ENCODE measurements at places on chromosomes 6 and 20. TPM values are rescaled to one million over a fixed set of nuclear protein-coding genes. Genes with fewer than 3 reads are reported as not detected.

SLC17A1 gene
- not detected for total RNA-seq

RIN2 gene
- total RNA-seq = 20.4 TPM

SLC25A27 gene
- total RNA-seq = 36.8 TPM

ZNF311 gene
- total RNA-seq = not detected

- no peaks in the 10 kb centered on the region for H3K27me3 ChIP-seq
- no peak overlapping the region for H3K4me3 ChIP-seq
- no peak for DNase-seq
- no peak overlapping the region for H3K27ac ChIP-seq
Measured at GRCh38 chr6:24864343-24864742, 65.6 kb upstream of the ARMH2 start.

DNA sequence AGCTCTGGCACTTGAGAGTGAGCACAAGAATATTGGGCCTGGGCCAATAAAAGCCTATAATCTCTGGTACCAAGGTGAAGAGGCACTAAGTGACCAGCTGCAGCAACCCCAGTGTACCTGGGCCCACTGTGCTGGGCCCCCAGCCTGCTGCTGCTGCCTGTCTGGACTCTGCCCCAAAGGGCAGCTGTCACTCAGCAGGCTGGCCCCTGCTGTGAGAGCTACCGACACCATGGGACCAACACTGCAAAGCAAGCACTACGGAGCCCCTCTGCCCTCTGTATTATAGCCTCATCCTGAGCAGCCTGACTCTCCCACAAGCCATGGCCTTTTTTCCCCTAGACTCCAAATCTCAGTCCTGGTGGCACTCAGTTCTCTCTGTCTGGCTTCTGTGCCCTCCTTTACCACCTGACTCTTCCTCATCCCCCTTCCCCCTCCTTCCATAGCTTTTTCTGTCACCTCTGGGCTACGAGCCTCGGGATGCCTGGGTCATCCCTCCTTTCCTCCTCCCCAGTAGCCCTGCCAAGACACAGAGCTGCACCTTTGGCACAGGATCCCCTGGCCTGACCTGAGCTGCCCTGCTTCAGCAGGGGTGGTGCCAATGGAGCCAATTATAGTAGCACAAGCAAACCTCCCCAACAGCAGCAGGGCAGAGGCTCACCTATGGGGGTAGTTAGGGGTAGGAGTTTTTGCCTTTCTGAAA, 14.2 kb downstream of the RRP36 start:
- no peaks in the 10 kb centered on the region for H3K27me3 ChIP-seq
- DNase-seq = no peak
- H3K4me3 ChIP-seq = no peak overlapping the region
- H3K36me3 ChIP-seq = no peaks in the 10 kb centered on the region
- no peak overlapping the region for H3K27ac ChIP-seq

ARMC12 gene
- 0.26 TPM for total RNA-seq

DNMT3B gene
- total RNA-seq = 6.3 TPM

- peaks cover 18% of the 10 kb centered on the region for H3K4me1 ChIP-seq
- peak; percentile 4 for DNase-seq
- H3K27me3 ChIP-seq = no peaks in the 10 kb centered on the region
- no peaks in the 10 kb centered on the region for H3K36me3 ChIP-seq
- no peak overlapping the region for H3K27ac ChIP-seq
- H3K4me3 ChIP-seq = no peak overlapping the region
Measured at GRCh38 chr6:139027620-139028182, 844 bp upstream of the ABRACL start.

- peak; percentile 68 for DNase-seq
- H3K36me3 ChIP-seq = no peaks in the 10 kb centered on the region
- H3K27ac ChIP-seq = peak overlapping the region; percentile 98
- H3K4me1 ChIP-seq = peaks cover 52% of the 10 kb centered on the region
Measured at GRCh38 chr20:49914310-49915117, 815 bp downstream of the SPATA2 start.

GRCh38 chr6:18155864-18156421, 721 bp downstream of the KDM1B start:
- peaks cover 29% of the 10 kb centered on the region for H3K4me1 ChIP-seq

DNA sequence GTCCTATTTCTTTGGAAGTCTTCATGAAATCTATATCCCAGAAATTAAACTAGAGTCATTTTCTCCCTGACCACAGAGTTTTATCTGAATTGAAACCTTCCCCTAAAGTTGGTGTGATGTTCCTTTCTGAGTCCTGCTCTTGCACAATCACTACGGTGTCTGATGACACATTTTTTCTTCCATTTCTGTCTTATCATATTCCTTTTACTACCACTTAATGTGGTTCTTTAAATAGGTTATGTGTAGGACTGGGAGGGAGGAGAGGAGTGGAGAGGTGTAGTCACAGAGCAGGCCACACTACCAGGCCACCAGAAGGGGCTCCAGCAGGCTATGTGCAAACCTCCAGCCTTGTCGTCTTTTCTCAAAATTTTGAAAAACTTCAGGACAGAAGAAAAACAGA, 39.7 kb upstream of the ATXN1 start:
- no peak overlapping the region for H3K4me3 ChIP-seq
- no peaks in the 10 kb centered on the region for H3K27me3 ChIP-seq
- H3K27ac ChIP-seq = no peak overlapping the region
- no peak for DNase-seq

DNA sequence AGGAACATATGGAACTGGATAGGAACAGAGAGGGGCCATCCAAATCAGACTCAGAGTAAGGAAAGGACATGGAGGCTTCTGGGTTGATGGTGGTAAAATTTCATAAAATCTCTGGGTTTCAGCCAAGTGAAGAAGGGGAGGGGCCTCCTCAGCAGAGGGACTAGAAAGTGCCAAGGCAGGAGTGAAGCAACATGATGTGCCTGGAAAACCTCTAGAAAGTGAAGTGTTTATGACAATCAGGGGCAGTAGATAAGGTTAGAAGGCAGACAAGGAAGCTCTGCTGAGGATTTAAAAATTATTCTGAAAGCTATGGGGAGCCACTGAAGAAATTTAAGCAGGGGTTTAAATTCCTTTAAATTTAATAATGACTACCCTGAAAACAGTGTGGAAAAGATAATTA, 126.0 kb upstream of the TENT5A start:
- H3K27me3 ChIP-seq = no peaks in the 10 kb centered on the region
- DNase-seq = no peak
- no peaks in the 10 kb centered on the region for H3K4me1 ChIP-seq
- no peak overlapping the region for H3K4me3 ChIP-seq
- no peaks in the 10 kb centered on the region for H3K36me3 ChIP-seq
- H3K27ac ChIP-seq = no peak overlapping the region

KIF13A gene
- total RNA-seq = 17.1 TPM

GRCh38 chr20:11426948-11427347, 490.7 kb upstream of the BTBD3 start:
- no peak overlapping the region for H3K4me3 ChIP-seq
- no peaks in the 10 kb centered on the region for H3K4me1 ChIP-seq
- no peaks in the 10 kb centered on the region for H3K36me3 ChIP-seq
- H3K27me3 ChIP-seq = no peaks in the 10 kb centered on the region
- no peak for DNase-seq
- H3K27ac ChIP-seq = no peak overlapping the region

DNA sequence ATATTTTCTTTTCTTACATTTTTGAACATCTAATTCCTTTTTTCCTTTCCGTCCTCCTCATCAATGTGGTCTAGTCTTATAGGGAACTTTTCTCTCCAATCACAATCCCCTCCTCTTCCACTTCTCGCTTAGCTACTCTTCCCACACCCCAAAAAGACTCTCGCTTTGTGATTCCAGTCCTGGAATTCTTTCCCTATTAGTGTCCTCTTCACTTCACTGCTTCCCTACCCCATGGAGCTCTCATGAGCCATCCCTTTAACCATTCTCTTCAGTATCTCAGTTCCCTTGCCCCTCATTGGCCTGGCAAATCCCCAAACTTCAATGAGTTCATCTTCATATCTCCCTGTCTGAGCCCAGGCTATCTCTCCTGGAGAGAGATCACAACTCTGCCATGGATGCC, 55.3 kb upstream of the CEP85L start:
- no peak overlapping the region for H3K4me3 ChIP-seq
- H3K27me3 ChIP-seq = no peaks in the 10 kb centered on the region
- no peaks in the 10 kb centered on the region for H3K36me3 ChIP-seq
- peaks cover 21% of the 10 kb centered on the region for H3K4me1 ChIP-seq

DNA sequence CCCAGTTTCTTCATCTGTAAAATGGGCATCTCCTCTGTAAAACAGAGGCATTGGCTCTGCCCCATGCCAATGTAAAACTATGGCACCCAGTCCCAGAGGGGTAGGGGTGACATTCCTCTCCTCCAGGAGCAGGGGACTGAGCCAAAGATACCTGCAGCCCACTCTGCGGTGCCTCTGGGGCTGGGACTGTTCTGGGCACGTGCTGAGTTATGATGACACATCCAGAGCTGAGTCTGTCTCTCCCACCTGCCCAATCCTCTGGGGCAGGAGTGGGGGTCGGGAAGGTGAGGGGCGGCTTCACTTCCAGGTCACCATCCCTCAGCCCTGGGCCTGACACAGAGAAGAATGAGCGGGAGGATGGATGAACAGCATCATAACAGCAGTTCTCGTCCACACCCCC, 29.9 kb downstream of the AAR2 start:
- H3K4me1 ChIP-seq = no peaks in the 10 kb centered on the region
- no peak overlapping the region for H3K27ac ChIP-seq
- no peaks in the 10 kb centered on the region for H3K36me3 ChIP-seq
- H3K4me3 ChIP-seq = no peak overlapping the region
- DNase-seq = no peak

EMILIN3 gene
- not detected for total RNA-seq

DNA sequence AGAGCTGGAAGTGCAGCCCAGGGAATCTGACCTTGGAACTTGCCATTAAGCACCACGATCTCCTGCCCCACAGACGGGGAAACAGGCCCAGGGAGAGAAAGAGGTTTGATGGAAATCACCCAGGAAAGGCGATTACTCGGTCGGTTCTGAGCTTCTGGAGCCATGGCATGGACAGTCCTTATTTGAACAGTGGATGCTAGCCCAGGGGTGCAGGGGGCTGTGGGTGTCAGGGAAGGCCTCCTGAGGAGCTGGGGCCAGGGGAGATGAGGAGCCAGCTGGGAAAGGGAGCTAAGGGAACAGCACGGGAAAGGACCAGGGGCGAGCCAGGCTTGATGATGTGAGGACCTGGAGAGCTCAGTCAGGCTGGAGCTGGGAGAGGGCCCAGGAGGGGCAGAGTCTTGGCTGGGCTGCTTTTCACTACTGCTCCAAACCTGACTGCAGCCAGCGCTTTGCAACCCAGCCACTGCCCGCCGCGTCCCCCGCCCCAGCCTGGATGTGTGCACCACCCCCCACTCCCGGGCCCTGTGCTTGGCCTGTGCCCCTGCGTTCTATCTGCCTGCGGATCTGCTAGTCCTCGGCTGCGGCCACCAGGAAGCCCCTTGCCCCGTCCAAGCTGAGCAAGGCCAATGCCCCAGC, 17.8 kb downstream of the SUN5 start:
- no peaks in the 10 kb centered on the region for H3K4me1 ChIP-seq
- no peak overlapping the region for H3K27ac ChIP-seq
- no peaks in the 10 kb centered on the region for H3K27me3 ChIP-seq
- no peaks in the 10 kb centered on the region for H3K36me3 ChIP-seq
- no peak for DNase-seq
